ENCODE measurements at places on chromosomes 2 and 18.

GRCh38 chr2:151379169-151379568, 21.8 kb downstream of the TNFAIP6 start:
- DNase-seq, result no peak

DNA sequence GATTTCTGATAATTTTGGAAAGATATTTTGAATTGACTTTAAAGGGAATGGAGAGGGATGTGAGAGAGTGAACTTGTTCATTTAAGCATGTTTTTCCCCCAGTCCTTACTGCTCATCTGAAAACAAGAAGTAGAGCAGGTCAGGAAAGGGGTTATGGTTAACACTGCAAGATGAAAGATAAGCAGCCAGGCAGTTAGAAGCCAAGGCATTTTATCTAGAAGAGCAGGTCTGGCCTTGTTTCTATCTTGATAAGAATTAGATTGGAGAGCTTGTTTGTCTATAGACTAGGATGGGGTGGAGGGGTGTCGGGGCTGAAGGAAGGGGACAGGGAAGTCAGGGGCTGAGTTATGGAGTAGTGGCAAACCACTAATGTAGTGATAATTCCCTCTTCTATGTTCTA, 171.6 kb downstream of the IKZF2 start:
- DNase-seq, result no peak

GRCh38 chr2:160533482-160533881, 39.9 kb upstream of the RBMS1 start:
- DNase-seq, result no peak

DNA sequence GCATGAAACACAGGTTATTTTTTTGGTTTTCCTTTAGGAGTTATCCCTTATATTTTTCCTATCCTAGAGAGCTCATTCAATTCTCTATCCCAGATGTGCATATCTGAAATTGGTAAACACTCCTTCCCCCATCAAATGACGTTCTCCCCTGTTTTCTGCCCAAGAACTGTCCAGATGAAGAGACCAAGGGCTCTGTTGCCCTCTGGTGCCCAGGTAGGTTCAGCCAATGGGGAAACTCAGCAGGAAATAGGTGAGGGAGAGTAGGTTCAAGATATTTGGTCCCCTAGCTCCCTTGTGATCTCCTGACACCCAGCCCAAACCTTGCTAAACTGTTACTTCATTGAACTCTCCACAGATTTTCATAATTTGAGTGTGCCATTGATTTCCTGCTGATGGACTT, 14.1 kb upstream of the INO80C start:
- no peak for DNase-seq

DNA sequence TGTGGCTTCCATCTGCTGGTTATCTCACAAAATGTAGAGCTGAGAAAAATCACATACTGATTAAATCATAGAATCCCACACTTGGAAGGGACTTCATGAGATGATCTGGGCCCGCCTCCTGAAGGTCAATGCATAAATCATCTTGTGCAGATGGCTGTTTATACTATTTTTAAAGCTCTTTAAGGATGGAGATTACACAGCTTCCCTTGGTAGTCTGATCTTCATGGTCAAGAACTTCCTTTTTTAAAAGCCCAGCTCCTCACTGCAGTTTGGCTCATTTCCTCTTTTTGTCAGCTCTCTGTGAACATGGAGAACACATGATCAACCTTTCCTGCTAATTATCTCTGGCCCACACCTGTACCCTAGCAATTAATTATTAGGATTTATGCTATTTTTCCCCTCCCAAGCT, 25.9 kb downstream of the GCG start:
- DNase-seq, result no peak

GRCh38 chr2:176424746-176425145, 155.5 kb downstream of the MTX2 start:
- DNase-seq, result no peak

GRCh38 chr2:234976479-234977227, 24.8 kb downstream of the SH3BP4 start:
- no peak for DNase-seq
